Activated CD4-positive, CD25-positive, alpha-beta regulatory T cell treated with anti-CD3 and anti-CD28 coated beads, Interleukin-2, amount 50 U/mL, for 16 hours (primary cell): ENCODE measurements at places on chromosomes 12 and 14.

- no peak for DNase-seq
Observed at GRCh38 chr14:31340297-31341063, 79.9 kb downstream of the HEATR5A start.

- no peak for DNase-seq
Observed at GRCh38 chr12:1744932-1745331, 54.1 kb downstream of the ADIPOR2 start.

DNA sequence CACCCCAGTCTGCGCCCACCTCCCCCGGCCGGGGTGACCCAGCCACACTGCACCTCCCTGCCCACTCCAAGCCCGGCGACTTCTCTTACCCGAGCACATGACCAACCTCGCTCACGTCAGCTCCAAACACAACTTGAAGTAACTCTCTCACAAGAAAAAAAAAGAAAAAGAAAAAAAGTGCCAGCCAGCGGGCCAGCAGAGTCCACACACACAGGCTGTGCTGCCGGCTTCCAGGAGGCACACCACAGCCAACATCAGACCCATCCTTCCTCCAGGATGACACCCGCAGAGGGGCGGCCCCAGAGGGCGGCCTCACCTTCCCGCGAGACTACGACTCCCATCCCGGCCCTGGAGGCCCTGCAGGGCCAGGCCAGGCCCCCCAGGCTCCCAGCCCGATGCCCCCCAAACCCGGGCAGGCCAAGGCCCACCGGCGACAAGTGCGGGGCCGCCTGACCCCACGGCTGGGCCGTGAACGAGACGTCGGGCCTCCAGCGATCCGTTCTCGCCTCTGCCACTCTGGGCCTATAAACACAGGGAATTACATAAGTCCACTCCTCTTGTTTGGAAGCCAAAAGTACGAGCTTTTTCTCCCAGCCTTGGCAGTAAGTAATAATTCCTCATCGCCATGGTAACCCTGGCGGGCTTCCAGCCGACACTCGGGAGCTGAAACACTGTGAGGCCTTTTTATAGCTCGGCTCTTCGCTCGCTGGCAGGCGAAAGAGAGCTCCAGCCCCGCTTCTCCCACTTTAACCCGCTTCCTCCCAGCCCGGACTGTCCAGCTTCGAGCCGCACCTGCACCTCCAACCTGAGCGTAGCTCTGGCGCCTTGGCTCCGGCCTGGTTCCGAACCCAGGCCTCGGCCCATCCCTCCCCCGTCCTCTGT is 49.1 kb downstream of the NCOR2 start:
- DNase-seq = no peak

DNA sequence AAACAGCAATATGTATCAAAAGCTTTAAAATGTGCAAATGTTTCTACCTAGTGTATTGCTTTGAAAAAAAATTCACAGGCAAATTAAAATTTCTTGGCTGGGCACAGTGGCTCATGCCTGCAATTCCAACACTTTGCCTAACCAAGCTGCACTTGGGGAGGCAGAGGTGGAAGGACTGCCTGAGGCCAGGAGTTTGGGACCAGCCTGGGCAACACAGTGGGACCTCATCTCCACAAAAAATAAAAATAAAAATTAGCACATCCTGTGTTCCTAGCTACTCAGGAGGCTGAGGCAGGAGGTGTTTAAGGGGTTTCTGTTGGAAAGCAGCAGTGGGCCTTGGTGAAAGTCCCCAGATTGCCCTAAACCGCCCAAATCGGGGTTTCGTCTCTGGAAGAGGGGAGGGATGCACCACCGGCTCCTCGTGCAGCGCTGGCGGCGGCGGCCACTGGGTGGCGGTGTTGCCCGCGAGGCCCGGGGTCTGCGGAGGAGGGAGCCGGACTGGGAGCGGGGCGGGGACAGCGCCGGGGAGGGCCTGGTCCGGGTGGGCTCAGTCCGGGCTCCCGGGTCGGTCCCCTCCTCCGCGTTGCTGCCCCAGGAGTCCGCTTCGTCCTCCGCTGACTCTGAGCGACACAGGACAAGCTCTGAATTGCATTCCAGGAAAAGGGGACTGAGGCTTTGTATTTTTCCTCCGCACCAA is 265.6 kb downstream of the AACS start:
- no peak for DNase-seq

GRCh38 chr12:47935184-47935583 is 28.2 kb upstream of the TMEM106C start:
- no peak for DNase-seq

DNA sequence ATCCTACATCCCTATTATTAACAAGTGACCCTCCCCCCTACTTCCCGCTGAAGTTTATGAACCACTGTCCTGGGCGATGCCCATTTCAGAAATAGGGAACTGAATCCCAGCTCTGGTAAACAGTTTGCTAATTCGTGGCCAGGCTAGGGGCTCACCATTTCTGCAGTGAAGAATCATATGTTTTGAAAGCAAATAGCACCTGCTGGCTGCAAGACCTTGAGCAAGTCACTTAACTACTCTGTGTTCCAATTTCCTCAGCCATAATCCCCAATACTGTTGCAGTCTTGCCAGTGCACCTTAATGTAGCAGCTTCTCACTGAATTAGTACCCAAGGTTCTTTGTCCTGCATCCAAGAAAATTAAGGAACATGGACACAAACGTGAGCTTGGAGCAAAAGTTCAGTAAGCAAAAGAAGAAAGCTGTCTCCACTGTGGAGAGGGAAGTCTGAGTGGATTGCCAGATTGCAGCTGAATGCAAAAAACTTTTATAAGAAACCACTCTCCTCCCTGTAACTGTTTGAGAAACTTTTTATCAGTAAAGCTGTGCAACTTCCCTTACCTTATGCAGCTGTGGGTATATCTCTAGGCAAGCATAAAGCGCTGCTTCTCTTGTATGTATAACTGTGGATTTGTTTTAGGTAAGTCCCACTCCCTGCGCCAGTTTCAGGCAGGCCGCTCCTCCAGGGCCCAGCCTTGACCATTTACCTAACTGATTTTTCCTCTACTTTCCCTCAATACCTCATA is 824 bp downstream of the OAS1 start:
- DNase-seq = no peak

DNA sequence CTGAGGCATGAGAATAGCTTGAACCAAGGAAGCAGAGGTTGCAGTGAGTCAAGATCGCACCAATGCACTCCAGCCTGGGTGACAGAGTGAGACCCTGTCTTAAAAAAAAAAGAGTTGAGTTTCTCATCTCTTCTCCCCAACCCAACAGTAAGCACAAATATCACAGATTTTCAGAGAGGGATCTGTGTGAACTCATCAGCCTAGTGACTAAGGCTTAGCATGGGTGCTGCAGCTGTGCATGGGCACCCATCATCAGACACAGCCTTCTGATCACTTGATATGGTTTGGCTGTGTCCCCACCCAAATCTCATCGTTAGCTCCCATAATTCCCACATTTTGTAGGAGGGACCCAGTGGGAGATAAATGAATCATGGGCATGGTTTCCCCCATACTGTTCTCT is 298.9 kb downstream of the PCNX1 start:
- DNase-seq = no peak

GRCh38 chr12:69284131-69284530 is 44.8 kb downstream of the CPSF6 start:
- no peak for DNase-seq

DNA sequence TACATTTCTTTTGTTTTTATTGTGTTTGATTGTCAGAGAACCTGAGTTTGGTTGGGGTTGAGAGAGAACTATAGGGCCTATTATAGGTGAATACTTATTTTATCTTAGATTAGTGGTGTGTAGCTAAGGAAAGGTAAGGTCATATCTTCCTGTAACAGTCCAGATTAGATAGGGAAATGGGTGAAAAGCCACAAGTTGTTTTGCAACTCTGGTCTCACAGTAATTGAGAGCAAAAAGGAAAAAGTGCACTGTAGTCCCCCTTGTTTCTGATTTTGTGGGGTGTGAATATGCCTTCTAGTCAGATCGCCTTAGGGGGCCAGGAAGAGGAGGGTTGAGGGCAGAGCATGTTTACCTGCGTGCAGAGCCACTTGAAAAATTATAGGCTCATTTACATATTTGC is 8.9 kb downstream of the MSRB3 start:
- DNase-seq = no peak
